ENCODE measurements at places on chromosomes 13 and 19. TPM values are rescaled to one million over a fixed set of nuclear protein-coding genes. Genes with fewer than 3 reads are reported as not detected.

The FBXW9 gene
- 12.3 TPM for total RNA-seq

The FAM174C gene
- total RNA-seq: 15.2 TPM

The NLRP4 gene
- total RNA-seq: not detected

The SHANK1 gene
- total RNA-seq: 14.0 TPM

The SYCN gene
- total RNA-seq: not detected

The CATSPERD gene
- not detected for total RNA-seq

The NALCN gene
- total RNA-seq: 0.49 TPM

The SHISA7 gene
- not detected for total RNA-seq

The ZNF491 gene
- 4.7 TPM for total RNA-seq

The OR4F17 gene
- total RNA-seq: not detected

The ZNF565 gene
- 6.8 TPM for total RNA-seq

Data from hair follicle dermal papilla cell (primary cell).